HuH-7 (cell line): ENCODE measurements at places on chromosomes 6 and 20.

DNA sequence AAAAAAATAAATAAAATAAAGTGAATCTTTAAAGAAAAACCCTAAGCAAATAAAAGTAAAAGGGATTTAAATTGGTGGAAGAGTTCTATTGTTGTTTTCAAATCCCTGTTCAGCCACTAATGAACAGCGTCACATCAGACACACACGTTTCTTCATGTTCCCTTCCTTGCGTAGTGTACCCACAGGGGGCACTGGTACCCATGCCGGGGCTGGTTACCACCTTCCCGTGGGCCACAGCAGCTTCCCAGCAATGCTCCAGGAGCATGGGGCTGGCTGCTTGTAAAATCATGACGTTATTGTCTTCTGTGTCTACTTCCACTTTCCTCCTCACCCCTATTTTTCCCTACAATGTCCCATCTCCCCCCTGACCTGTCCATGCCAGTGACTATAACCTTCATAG, 988.7 kb downstream of the KIF16B start:
- no peak for DNase-seq

DNA sequence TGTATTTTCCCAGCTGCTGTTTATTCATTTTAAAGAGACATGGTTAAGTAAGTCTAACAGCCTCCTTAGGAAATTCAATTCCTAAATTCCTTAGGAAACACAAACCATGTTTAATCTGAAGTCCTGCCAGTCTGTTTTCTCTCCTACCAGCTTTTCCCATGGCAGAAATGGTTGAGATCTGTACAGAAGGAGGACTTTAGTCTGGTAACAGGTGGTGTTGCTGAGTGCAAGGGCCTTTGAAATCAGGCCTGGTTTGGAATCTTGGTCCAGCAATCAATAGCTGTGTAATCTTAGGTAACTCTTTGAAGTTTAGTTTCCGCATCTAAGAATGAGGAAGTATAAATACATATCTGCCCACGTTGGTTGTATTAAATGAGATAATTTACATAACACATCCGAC, 232.5 kb downstream of the LAMA2 start:
- no peak for DNase-seq

DNA sequence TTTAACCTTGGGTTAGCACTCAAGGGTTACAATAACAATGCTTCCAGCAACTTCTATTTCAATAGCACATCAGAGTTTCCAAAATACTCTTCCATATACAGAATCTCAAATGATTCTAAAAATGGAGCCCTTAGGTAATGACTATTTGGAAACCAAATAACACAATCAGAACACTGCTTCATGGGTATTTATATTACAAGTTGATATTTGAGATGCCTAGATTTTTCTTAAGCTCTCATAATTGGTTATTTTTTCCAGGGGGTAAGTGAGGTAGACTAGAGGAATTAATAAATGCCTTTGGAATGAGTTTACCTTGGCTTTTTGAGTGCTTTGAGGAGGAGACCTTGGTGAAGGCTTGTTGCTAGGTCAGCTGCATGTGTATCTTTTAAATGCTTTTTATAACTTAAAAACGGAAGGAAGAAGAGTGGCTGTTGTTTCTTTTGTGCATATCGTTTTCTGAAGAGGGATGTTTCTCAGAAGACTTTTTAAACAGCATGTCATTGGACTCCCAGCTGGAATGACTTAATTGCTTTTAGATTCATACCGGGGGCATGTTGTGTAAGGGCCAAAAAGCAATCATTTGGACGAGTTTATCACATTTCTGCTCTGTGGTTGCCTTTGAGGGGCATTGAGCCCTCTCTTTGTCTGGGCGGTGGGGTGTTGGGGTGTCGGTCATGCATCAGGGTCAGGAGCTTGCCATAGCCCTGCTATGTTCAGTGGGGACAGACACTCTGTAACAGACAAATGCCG, 186.0 kb downstream of the DTNBP1 start:
- no peak for DNase-seq

GRCh38 chr6:24147511-24148153, 21.6 kb downstream of the NRSN1 start:
- DNase-seq: no peak

DNA sequence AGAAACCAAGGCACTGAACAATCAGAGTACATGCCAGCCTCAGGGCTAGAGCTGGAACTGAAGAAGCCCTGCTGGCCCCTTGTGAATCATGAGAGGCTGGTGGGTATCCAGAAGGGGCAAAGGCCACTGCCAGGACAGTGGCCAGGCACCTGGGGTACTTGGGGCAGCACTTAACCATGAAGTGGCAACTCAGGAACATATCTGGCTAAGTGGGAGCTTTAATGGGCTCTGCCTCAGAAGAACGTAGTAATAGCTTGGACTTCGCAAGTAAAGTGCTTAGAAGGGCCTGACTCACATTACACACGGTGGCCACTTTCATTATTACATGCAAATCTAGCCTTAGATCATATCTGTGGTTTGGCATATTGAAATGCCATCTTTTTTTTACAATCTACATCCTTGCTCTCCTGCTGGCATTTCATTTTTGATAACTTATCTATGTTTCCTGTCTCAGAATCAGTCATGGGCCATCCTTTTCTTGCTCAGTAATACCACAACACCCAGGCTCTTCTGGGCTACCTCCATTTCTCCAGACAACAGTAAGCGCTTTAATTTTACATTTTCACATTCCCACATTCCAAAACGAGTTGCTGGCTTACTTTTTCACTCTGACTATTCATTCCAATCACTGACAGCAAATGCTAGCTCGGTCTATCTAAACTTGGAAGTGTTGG, 21.6 kb downstream of the NAPB start:
- DNase-seq: no peak

DNA sequence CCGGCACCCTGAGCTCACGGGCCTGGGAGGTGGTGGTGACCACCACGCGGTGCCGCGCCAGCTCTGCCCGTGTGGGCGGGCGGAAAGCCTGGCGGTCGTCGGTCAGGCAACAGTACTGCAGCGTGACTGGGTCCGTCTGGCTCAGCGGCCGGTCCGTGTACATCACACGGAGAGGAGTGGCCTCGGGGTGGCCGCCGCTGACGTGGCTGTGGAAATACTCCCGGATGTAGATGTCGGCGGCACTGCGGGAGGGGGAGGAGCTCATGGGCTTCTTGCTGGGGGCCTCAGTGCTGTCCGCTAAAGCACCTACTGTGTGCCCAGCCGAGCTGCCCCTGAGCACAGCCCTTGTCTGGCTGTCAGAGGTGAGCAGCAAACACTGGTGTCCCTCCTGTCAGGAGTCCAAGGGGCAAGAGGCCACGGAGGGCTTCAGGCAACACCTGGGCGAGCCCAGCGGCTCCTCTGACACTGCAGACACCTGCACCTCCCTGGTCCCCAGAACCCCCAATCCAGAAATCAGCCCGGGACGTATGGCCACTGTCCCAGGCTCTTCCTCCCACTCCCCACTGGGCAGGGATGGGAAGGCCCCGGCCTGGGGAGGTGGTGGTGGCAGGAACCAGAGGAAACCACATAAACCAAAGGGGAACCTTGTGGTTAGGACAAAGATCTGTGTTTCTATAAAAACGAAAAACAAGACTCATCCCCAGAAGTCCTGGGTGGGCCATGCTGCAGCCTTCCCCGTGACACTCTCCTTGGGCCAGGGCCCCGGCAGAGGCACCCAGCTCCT, 6.5 kb downstream of the HELZ2 start:
- DNase-seq: no peak
